ENCODE measurements at places on chromosomes 12 and 14. TPM values are rescaled to one million over a fixed set of nuclear protein-coding genes. Genes with fewer than 3 reads are reported as not detected.

NID2 gene
- 61.7 TPM for total RNA-seq

EML5 gene
- not detected for total RNA-seq

CPNE6 gene
- total RNA-seq = not detected

PMEL gene
- total RNA-seq = 0.78 TPM

SMIM41 gene
- 0.20 TPM for total RNA-seq

FSCB gene
- total RNA-seq = not detected

B4GALNT3 gene
- not detected for total RNA-seq

GUCY2C gene
- total RNA-seq = not detected

RIPK3 gene
- total RNA-seq = 3.7 TPM

Measured in subcutaneous preadipocyte (primary cell).